ENCODE measurements at places on chromosomes 11 and 22.

- no peak for DNase-seq
These were observed 11.1 kb upstream of the ANO1 start for GRCh38 chr11:70067036-70067435.

GRCh38 chr11:119523539-119524157 is 100.7 kb upstream of the THY1 start:
- DNase-seq = no peak

DNA sequence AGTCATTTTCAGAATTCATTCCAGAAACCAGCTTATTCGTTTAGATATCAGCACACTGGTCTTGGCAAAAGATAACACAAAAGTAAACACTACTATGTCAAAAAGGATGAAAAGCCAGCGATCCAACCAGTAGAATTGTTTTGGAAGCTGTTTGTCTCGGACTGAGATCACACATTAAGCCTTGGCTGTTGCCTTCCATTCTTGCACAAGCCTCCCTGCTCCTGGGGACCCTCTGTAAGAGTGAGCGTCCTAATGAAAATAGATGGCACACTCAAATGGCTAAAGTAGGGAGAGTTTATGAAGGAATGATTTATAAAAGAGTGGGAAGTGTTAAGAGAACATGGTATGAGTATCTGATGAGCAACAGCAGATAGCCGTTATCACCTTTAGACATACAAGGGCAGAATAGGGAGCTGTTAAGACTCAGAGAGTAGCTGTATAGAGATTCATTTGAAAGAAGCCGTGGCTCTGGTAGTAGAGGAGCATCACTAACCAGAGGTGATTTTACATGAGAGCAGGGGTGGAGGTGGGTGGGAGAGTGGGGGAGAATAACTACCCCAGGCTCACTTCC is 25.2 kb downstream of the PDE3B start:
- DNase-seq = no peak

DNA sequence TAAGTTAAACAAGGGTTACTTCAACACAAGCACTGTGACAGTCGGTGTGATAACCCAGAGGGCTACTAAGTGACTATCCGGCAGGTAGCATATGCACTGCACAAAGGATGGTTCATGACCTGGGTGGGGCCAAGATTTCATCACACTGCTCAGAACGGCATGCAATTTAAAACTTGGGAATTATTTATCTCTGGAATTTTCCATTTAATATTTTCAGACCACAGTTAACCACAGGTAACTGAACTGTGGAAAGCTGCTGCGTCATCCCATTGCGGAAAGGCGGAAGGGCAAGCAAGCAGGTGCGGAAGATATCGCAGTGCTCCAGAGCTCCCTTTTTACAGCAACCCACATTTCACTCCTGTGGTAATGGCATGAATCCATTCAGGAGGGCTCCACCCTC is 540.8 kb downstream of the INSC start:
- DNase-seq = no peak

GRCh38 chr11:101523634-101524260 is 60.1 kb downstream of the TRPC6 start:
- DNase-seq = no peak

DNA sequence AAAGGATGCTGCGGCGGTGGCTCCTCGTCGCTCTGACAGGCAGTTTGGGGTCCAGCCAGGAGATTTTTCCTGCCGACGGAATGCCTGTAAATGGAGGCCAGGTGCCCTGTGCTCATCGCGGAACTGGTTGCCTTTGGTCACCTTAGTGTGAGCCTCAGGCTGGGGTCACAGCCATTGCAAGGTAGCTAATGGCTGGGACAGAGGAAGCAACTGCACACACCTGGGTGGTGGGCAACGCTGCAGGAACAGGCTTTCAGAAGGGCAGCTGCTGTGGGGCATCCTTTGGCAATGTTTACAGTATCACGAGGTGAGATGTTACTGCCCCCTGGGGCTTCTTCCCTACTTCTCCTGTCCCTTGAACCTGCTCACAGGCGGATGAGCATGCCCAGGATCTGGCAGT is 205.5 kb downstream of the GRIK4 start:
- DNase-seq = no peak

DNA sequence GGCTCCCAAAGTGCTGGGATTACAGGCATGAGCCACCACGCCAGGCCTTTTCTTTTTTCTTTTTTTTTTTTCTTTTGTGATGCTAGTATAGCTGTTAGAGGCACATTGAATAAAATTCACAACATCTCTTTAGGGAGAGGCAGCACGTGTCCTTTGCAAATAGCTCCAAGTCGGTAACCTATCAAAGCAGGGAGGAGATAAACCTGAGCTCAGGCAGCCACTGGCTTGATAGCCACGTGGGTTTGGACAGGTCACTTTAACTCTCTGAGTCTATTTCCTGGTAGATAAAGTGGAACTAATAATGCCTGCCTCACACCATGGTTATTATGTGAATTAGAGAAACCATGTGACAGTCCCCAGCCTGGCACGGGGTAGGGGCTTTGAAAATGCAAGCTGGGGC is 43.1 kb upstream of the ATXN10 start:
- no peak for DNase-seq

DNA sequence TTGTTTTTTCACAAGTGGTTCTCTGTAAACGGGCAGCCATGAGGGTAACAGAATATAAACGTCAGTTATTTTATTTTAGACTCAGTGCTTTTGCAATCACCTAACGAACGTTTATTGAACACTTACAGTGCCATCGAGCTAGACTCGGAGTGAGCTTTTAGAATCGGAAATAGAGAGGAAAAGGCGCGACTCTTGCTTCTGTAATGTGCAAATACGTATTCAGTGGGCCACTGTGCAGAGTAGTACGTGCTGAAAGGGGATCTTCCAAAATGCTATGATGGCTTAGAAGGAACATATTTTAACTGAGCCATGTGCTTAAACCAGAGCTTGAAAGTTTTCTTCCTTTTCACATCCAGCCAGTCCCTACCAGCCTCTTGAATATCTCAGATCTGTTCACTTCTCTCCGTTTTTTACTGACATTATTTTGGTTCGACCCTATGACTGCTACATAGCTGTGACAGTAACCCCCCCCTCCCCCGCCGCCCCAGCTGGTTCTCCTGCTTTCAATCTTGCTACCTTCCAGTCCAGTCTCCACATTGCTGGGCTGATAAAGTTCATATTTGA is 468 bp downstream of the DDIAS start:
- no peak for DNase-seq

GRCh38 chr11:102495161-102496042 is 35.1 kb downstream of the MMP7 start:
- peak; percentile 67 for DNase-seq

GRCh38 chr11:120131941-120132644 is 5.8 kb downstream of the TRIM29 start:
- DNase-seq = peak; percentile 13

DNA sequence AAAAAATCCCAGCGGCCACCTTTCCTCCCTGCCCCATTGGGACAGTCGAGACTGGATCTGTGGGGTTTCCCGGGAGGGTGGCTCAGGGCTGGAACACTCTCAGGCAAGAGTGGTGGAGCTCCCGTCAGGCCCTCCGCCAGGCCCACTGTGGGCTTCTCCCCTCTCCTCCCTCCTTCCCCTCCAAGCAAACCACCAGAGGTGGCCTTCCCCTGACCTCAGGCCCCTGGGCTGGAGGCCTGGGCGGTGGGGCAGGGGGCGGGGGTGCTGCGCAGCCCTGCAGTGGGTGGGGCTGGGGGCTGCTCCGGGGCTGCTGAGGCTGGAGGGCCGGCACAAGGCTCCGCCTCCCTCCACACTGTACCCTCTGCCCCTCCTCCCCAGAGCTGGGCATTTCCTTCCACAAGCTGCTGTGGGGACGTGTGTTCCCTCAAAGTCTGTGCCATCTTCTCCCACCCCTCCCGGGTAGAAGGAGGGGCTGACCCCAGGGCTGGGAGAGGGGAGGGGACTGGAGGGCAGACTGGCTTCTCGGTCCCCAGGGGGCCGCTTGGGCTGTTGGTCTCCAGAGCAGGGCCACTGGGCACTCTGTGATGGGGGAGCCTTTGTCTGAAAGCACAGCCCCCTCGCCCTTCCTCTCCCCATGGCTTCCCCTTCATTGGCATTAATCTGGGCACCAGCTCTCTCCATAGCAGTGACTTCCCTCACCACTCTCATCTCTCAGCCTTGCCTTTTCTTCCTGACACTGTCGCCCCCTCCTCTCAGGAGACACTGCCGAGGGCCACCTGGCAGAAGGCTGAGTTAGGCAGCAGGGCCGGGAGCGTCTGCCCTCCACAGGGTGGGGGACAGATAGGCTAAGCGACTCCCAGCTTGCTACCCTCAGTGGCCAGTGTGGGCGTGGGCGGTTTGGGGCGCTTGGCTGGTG is 7.1 kb downstream of the RCOR2 start:
- no peak for DNase-seq

GRCh38 chr11:23134627-23135026 is 274.4 kb upstream of the CCDC179 start:
- DNase-seq = no peak

- DNase-seq = no peak
These were observed 207.7 kb downstream of the CEP164 start for GRCh38 chr11:117535201-117535849.

- DNase-seq = no peak
These were observed 34.3 kb downstream of the MTMR3 start for GRCh38 chr22:29917052-29917902.

DNA sequence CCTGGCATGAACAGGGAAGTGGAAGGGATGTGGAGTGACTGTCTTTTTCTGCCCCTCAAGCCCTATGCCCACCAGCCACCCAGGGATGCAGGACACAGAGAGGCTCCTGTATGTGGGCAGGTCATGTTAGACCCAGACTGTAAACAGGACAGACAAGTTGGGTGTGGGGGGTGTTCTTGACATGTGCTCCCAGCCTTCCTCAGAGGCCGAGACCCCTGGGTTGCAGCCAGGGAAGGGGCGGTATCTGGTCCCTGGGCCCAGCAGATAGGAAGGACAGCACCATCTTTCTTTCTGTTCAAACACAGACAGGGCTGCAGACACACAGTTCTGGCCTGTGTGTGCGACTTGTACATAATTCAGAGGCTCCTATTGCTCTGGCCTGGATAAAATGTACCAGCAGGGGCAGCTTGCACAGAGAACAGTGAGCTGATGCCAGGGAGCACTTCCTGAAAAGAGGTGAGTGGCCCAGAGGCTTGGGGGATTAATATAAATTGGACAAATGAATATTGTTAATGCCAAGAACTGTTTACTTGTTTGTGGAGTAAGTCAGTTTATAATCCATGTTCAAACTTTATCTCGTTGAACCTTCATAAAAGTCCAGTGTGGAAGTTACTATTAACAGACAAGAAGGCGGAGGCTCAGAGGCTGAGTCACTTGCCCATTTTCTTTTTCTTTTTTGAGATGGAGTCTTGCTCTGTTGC is 16.6 kb downstream of the GDPD5 start:
- no peak for DNase-seq

- no peak for DNase-seq
These were observed 79.3 kb downstream of the LIF start for GRCh38 chr22:30167296-30167695.

GRCh38 chr22:43829904-43830851 is 18.1 kb upstream of the EFCAB6 start:
- DNase-seq = no peak

- no peak for DNase-seq
These were observed 33.2 kb upstream of the CAVIN3 start for GRCh38 chr11:6353367-6353987.

- no peak for DNase-seq
These were observed 29.8 kb upstream of the OR8B8 start for GRCh38 chr11:124475265-124475664.

DNA sequence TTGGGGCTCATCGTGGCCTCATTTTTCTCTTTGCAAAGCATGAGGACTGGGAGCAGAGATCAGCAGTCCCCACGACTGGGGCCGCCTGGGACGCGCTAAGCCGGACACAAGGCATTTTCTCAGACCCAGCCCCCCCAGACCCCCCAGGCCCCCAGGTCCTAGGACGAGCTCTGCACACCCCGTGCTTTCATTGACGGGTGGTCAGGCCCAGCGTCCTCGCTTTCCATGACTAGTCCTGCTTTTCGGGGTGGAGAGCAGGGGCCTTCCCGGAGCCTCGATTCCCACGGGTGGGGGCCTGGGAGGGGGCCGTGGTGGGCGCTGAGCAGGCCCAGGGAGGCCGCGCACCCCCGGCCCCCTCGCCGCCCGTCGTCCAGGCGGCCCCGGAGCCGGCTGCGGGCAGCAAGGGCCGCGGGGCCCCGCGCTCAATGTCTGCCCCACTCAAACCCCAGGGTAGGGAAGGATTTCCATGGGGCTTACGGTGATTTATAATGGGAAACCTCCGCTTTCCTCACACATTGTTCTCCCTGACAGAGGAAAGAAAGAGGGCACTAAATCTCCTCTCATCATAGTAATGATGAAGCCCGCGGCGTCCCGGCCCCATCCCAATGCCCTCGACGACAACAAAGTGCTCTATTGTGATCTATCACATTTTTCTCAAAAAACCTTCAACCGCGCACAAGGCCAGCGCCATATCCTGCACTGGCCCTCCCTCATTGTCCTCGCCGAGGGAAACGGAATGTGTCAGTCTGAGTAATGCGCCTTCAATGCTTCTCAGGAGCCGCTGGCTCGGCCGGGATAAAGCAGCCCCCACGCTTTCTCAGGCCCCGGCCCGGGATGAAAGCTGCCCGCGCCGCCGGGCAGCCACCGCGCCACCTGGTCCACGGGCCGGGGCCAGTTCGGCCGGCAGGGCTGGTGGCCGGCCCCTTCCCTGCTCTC is 10.4 kb upstream of the LINC01488 start:
- no peak for DNase-seq

- DNase-seq = no peak
These were observed 50.4 kb upstream of the PRSS23 start for GRCh38 chr11:86749821-86750401.

- no peak for DNase-seq
These were observed 11.1 kb downstream of the CASP4 start for GRCh38 chr11:104957280-104957679.

GRCh38 chr11:60389279-60389910 is 6.9 kb upstream of the MS4A14 start:
- no peak for DNase-seq

- no peak for DNase-seq
These were observed 9.3 kb upstream of the LRP5 start for GRCh38 chr11:68303083-68303482.

- no peak for DNase-seq
These were observed 901.5 kb upstream of the CHORDC1 start for GRCh38 chr11:91124363-91124762.

GRCh38 chr11:198236-198806 is 5.4 kb downstream of the SCGB1C1 start:
- DNase-seq = no peak

- DNase-seq = no peak
These were observed 227.0 kb upstream of the NCAM1 start for GRCh38 chr11:112734207-112734606.

GRCh38 chr11:66854729-66855211 is 2.1 kb upstream of the LRFN4 start:
- DNase-seq = peak; percentile 47

- DNase-seq = no peak
These were observed 30.5 kb downstream of the RTN3 start for GRCh38 chr11:63711838-63712237.

DNA sequence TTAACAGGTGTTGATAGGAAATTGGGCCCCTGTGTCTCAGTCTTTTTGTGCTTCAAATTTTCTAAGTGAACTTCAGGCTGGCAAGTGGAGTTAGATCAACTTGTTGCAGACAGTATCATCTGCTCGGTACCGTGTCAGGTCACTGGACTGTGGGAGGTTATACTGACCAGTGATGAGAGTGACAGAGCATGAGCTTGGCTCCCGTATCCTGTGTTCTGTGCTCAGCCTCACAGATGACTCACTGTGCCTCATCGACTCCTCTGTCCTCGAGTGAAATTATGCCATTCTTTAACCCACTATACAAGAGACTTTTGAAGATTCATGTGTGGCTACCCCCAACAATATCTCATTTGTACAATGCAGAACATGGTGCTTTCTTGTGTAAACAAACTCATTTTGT is 7.9 kb downstream of the GRAP2 start:
- peak; percentile 68 for DNase-seq

All from natural killer cell treated with Interleukin-12 subunit alpha and Interleukin-12 subunit beta and Interleukin-15 and Interleukin-18, amount 100 ng/mL, for 72 hours (primary cell).